ENCODE measurements at places on chromosomes 2 and 18.

DNA sequence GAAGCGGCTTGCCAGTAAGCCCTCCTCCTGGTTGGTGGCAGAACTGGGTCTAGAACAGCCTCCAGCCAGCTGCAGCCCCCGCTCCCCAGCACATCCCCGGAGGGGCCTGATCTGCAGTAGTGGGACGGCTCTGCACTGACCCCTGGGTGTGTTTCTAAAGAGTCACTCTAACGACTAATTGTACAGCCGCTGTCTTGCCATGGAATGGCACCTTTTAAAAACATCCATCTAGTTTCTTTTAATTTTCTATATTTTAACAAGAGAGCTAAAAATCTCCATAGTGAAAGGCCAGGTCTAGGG is 82.0 kb downstream of the MTCL1 start:
- DNase-seq, result no peak

DNA sequence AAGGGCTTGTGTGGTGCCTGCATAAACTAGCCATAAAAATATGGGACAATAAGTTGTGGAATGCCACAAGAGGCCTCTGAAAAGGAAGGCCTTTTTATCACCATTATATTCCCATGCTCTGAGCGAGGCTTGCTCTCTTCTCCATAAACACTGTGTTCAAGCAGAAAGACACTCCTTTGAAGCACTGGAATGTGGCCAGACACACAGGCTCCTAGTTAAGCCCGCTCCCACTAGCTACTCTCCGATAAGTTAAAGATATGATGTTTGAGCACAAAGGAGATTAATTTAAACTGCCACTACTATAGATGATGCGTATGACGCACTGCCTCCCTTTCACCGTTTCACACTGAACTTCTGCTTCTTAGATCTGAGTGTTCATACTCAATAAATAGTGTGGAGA is 188.7 kb upstream of the TWIST2 start:
- DNase-seq, result no peak

- no peak for DNase-seq
Measured at GRCh38 chr18:27887287-27887686, 289.6 kb downstream of the CDH2 start.

DNA sequence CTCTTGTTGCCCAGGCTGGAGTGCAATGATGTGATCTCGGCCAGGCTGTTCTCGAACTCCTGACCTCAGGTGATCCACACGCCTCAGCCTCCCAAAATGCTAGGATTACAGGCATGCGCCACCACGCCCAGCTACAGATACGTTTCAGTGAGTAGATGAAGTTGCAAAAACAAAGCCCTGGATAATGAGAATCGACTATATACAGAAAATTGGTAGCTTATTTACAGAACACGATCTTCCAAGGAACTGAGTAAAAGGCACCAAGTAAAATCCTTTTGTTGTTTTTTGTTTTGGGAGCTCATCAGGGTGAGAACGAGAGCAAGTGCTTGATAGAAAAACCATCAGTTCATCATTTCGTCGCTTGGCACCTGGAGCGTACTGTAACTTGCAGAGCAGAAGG is 62.8 kb downstream of the MYCN start:
- DNase-seq, result no peak
